ENCODE measurements at places on chromosomes 13 and 19.

GRCh38 chr13:89755729-89756492 is 1591.6 kb upstream of the MIR17HG start:
- DNase-seq = no peak

DNA sequence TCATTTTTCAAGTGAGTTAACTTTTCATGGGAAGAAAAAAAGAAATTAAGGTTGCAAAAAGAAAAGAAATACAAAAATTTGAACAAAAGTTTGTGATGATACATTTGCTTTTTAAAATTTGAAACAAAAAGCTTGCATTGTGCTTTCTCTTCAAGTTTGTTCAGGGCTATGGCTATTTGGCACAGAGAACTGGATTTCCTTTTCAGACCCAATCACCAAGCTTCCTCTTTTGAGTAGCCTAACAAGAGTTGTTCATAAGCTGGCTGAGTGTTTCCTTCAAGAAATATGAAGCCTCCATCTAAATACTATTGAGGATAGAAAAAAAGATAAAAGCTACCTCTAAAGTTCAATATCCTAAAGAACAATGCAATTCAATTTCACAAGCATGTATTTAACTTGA is 787.8 kb downstream of the LIG4 start:
- no peak for DNase-seq

- DNase-seq = no peak
These were observed 51.1 kb downstream of the HS6ST3 start for GRCh38 chr13:96141032-96141431.

DNA sequence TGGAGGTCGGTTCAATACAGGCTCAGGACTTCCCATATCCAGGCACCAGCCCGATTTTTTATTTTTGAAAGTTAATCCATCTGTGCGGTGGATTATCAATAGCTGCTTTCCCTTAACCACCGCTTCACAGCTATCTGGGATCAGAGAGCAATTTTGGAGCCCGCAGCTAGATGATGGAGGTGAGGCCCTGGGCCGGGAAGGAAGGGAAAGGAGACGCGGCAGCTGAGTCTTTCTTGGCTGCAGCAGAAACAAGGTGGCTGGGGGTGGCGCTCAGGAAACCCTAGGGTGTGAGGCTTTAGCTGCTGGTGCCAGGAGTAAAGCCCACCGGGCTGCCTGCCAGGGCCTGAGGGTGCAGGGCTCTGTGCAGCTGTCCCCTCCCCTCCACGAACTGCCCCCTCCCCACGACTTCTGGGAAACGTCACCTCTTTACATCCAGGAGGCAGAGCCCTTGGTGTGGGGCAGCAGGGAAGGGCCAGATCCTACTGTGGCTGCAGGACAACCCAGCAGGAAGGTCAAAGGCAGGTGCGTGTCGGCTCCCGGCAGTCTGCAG is 307.0 kb downstream of the ZNF536 start:
- DNase-seq = no peak

- DNase-seq = peak; percentile 79
These were observed 1.4 kb downstream of the RASA3 start for GRCh38 chr13:114130837-114131582.

- no peak for DNase-seq
These were observed 2.4 kb downstream of the NR2F6 start for GRCh38 chr19:17243211-17243829.

DNA sequence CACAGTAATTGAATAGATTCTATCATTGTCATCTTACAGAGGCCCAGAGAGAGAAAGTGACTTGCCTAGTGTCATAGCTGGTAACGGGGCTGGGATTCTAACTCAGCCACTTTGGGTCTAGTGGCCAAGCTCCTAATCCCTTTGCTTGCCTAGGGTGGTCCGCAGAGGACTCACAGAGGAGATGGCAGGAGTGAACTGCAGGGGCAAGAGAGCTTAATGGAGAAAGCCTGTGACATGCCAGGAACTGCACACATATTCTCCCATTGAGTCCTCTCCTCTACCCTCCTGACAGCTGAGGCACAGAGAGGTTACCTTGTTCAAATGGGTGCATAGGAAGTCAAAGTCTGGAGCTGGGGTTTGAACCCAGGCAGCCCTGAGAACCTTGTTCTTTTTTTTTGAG is 2.7 kb downstream of the LSR start:
- DNase-seq = no peak

- no peak for DNase-seq
These were observed 1156.7 kb upstream of the PCDH9 start for GRCh38 chr13:68386808-68387207.
